ENCODE measurements at places on chromosomes 4 and X.

DNA sequence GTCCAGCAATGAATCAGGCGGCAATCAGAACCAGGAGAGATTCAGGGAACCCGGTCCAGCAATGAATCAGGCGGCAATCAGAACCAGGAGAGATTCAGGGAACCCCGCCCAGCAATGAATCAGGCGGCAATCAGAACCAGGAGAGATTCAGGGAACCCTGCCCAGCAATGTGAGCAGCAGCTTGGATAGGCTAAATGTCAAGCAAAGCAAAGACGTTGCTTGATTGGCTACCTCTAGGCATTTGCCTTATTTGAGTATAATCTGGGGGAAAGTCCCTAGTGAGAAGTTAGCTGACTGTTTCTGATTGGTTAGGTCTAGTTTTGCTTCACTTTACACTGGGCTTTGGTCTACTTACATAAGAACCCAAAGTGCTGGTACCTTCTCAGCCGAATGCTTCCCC lies 1212.2 kb upstream of the TENM3 start:
- peak; percentile 21 for DNase-seq

DNA sequence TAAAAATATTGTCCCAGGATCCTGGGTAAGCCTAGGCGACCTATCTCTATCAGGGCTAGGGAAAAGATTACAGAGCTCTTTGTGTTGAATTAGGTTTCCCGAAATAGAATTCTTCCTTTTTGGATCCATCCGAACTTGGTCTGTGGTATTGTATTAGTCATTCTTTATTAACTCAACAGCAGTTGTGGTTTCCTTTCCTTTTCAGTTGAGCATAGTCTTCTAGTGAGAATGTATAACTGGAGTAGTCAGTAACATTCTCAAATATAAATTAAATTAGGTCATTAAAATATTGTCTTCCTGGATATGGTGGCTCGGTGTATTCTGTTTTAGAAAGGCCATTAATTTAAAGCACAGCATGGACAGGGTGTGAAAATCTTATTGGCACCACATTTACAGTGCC lies 520.4 kb downstream of the NLGN4X start:
- DNase-seq = no peak

DNA sequence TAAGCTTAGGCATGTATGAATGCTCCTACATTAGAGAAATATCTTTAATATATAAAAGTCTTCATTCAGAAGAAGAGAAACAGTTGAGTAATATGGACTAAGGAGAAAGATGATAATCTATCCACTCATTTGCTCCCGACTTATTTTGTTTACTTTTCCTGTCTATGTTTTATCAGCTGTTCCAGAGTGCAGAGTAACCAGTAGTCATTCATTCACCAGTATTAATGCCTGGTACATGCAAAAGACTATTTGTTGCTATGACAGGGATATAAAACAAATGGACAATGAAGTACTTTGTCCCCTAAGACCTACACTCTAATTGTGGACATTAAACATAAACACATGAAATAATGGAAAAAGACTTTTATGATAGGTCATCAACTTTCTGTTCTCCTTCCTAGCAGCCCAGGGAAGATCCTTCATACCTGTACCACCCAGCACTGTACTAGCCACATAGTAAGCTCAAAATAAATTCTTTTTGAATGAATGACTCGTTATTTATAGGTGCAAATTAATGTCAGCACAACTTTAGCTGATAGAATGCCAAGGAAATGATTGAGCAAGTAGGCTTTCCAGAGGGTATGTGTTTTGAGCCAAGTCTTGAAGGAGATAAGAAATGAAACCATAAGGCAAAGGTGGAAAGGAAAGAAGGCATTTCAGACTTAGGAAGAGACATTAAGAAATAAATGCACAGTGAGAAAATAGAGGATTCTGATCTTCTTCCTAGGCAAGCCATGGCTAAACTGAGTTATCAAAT lies 45.0 kb upstream of the IL13RA1 start:
- DNase-seq = no peak

GRCh38 chr4:102791318-102791835 lies 30.6 kb upstream of the MANBA start:
- DNase-seq = no peak

- DNase-seq = no peak
Observed at GRCh38 chr4:17688011-17688441, 73.6 kb downstream of the MED28 start.

GRCh38 chrX:150547375-150548115 lies 20.9 kb upstream of the MTM1 start:
- DNase-seq = peak; percentile 60

- DNase-seq = no peak
Observed at GRCh38 chr4:18815779-18816173, 794.2 kb upstream of the LCORL start.

DNA sequence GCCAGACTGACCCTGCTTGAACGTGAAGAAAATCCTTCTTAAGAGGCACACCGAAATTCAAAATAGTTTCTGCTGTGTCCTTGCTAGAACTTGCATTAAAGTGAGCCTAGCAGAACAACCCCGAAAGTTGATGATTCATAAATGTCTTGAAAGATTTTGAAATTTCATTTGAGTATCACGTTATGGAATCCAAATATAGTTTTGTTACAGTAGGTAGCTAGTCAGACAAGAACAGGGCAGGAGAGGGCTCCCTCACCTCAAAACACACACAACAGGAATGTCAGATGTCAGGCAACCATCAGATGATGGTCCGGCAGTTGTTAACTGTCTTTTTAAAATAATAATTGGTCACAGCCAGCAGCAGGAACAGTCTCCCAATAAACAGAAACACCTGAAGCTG lies 259.6 kb upstream of the GNPDA2 start:
- no peak for DNase-seq

GRCh38 chrX:118730500-118731247 lies 3.3 kb downstream of the IL13RA1 start:
- DNase-seq = no peak

- no peak for DNase-seq
Observed at GRCh38 chr4:16572161-16572560, 326.3 kb downstream of the LDB2 start.

GRCh38 chr4:76981644-76982043 lies 32.1 kb downstream of the SEPTIN11 start:
- no peak for DNase-seq

DNA sequence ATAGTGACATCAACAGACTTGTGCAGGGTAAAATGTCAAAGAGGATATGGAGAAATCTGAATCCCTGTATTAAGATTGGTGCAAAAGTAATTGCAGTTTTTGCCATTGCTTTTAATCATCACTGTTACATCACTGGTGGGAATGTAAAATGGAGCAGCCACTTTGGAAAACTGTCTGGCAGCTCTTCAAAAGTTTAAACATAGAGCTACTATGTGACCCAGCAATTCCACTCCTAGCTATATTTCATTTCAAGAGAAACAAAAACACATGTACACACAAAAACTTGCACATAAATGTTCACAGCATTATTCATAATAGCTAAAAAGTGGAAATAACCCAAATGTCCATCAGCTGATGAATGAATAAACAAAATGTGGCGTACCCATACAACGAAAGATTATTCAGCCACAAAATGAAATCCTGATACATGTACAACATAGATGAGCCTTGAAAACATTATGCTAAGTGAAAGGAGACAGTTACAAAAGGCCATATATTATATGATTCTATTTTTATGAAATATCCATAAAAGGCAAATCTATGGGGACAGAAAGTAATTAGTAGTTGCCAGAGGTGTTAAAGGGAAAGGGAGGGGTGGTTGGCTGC lies 106.4 kb downstream of the AMELX start:
- DNase-seq = no peak

DNA sequence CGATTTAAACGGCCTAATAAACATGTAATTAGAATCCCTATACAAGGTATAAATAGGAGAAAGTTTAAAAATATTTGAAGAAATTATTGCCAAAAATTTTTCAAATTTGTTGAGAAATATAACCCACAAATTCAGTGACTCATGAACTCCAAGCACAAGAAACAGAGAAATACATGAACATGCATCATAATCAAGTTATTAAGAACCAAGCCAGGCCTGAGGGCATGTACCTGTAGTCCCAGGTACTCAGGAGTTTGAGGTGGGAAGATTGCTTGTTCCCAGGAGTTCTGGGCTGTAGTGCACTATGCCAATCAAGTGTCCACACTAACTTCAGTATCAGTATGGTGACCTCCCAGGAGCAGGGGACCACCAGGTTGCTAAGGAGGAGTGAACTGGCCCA lies 341.9 kb downstream of the CAMK2D start:
- DNase-seq = no peak

DNA sequence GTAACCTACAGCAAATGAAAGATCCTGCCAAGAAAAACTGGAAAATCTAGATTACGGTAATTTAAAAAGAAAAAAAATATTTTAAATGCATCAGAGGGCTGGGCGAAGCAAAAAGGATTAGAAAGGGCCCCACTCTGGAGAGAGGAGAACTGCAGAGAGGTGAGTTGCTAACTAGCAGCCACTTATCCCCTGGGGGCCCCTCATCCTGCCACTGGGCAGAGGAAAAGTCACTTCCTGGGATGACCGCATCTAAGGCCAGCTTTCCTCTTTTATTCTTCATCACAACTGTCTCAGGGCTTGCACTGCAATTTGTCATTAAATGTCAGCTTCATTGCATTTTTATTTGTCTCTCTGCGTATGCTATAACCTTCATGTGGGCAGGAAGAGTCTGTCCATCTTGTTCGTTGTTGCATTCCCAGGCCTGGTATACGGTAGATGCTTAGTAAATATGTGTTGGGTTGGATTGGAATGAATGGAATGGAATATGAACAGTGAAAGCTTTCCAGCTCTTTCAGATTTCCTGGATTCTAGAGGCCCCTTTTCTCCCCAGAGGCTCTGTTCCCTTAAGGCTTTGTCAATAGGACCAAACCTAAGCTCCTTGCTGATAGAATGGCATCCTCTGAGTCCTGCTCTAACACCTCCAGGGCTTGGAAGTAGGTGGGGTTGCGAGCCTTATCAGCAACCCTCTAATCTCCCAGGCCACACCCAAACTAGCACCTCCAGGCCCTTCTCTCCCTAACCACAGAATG lies 58.9 kb downstream of the TLR10 start:
- peak; percentile 7 for DNase-seq

DNA sequence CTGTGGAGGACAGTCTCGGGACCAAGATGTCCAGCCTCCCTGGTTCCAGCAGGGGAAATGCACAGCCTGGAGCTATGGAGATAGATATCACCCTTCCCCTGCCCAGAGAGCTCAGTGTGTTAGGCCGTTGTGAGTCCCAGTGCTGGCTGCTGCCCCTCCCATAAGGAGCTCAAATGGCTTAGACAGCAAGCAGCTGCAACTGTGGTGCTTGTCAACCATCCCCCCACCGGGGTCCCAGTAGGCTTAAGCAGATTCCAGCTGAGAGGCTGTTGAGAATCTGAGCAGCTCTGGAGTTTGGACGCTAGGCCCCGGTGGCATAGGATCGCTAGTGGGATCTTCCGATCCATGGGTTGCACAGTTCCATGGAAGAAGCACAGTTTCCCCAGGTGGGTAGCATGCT lies 181.8 kb upstream of the POF1B start:
- DNase-seq = no peak

DNA sequence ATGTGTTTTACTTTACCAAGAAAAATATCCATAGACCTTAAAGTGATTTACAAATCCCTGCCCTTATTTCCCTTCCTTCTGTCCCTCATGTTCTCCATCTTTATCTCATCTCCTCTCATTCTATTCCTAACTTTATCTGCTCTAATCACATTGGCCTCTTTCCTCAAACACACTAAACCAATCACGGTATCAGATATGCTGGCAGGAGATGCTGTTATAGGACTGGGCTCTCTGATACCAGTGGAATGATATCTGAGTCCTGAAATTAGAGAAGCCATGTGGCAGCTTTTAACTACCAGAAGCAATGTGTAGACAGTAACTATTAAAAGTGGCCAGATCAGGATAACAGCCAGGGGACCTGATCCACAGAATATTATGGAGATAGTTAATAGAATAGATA lies 49.9 kb upstream of the GIMD1 start:
- no peak for DNase-seq

DNA sequence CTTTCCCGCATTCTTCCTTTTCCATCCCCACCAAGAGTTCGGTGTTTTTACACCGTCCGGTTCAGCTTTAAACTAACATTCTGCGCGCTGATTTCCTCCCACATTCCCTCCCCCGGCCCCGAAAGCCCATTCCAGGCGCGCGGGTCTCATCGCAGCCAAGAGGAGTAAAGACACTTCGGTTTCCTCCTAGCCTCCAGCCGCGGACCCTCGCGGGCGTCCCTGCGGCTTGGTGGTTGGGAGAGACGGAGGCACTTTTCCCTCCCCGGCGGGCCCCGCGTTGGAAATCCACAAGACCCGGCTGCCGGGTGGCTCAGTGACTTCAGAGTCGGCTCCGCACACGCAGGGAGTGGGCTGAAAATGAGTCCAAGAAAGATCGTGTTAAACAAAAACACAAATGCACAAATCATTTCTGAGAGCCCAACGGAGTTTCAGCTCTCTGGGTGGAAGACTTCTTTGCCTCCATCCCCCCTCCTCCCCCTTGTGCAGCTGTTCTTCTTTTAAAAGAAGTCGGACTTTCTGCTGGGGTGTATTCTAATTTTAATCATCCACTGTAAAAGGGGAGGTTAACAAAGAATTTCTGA lies 2.0 kb upstream of the ARX start:
- DNase-seq = no peak

DNA sequence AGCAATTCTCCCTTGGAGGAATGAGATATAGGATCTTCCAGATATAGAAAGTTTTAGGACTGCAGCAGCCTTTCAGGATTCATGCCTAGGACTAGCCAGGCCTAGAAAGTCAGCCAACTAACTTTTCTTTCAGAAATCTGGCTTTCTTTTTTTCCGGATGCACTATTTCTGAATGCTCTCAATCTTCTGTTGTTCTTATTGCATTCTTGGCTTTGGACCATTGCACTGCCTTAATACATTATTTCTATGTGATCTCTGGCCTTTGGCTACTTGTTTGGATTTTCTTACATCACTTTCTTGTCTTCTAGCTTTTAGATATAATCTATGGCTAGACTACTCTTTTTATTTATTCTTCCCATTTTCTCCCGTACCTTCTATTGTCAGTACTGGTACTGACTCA lies 813.1 kb upstream of the HTR2C start:
- DNase-seq = no peak

- no peak for DNase-seq
Observed at GRCh38 chrX:152601848-152602616, 35.7 kb upstream of the GABRQ start.

GRCh38 chr4:159008671-159009070 lies 94.2 kb upstream of the RAPGEF2 start:
- DNase-seq = no peak

- no peak for DNase-seq
Observed at GRCh38 chrX:104712515-104712914, 146.5 kb downstream of the IL1RAPL2 start.

DNA sequence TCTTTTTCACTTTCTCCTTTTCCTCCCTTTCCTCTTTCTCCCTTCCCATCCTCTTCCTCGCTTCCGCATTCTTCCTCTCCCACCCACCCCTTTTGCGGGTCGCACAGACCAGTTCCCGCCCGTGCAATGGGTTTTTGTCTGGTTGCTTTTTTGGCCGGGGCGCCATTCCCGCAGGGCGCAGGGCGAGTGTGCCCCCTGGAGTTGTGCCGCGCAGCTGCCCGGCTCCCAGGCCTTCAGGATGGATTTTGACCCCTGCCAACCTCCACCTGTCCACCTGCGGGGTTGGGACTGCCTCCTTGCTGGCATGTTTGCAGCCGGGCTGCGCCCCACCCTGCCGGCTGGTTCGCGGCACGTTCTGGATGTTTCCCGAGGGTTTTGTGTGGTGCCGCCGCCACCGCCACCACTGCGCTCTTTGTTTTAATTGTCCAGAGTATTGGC lies 578 bp upstream of the SEL1L3 start:
- DNase-seq = no peak

Measured in AG08396 (cell line).